ENCODE measurements at places on chromosomes 12 and 14.

DNA sequence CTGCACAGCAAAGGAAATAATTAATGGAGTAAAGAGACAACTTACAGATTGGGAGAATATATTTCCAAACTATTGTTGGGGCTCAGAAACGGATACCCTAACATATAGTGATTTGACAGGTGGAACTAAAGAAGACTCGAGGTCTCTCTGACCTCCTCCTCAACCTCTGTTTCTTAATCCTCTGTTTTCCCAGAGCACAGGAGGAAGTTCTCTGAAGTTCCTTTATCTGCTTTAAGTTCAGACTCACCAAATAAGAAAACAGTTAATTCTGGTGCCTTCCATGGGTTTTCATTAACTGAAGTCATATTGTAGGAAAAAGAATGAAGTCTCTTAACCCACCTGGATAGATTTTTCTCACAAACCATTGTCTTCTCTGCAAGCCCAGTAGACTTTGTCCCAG, 29.2 kb downstream of the CLEC2D start:
- DNase-seq: no peak

GRCh38 chr12:26177283-26177682, 18.1 kb upstream of the SSPN start:
- no peak for DNase-seq

GRCh38 chr12:89319606-89320005, 32.7 kb downstream of the DUSP6 start:
- no peak for DNase-seq

GRCh38 chr14:34219661-34220377, 242.2 kb downstream of the SPTSSA start:
- DNase-seq: no peak

GRCh38 chr14:69288011-69288771, 28.2 kb downstream of the GALNT16 start:
- no peak for DNase-seq

DNA sequence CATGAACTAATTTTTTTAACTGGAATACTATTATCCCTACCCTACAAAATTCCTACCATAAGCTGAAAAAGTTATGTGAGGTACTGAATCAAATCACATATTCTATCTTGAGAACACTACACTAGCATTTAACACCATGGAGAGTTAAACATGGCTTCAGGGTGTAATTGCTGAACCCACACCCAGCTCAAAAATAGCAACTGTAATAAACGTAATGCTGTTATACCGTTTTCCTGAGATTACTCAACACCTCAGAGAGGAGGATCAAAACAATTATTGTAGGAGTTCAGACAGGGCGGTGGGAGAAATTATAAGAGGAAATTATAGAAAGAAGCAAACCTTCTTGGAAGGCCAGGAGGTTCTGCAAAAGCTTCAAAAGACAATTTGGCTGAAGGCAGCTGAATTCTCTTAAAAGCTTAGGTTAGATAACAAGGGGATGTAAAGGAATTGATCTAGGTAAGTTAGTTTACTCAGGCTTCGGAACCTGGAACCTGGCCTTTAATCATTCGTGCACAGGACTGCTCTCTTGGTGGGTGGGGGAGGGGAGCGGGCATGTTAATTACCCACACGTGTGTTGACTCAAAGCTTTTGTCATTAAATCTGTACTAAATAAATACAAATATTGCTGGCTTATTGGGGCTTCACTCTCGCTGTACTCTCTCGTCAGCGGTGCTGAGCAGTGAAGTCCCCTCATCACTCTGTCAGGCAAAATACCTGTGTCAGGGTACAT, 12.1 kb upstream of the IPO8 start:
- DNase-seq: no peak
